ENCODE measurements at places on chromosomes 1 and 21. TPM values are rescaled to one million over a fixed set of nuclear protein-coding genes. Genes with fewer than 3 reads are reported as not detected.

Gene ASAP3
- 31.5 TPM for total RNA-seq

DNA sequence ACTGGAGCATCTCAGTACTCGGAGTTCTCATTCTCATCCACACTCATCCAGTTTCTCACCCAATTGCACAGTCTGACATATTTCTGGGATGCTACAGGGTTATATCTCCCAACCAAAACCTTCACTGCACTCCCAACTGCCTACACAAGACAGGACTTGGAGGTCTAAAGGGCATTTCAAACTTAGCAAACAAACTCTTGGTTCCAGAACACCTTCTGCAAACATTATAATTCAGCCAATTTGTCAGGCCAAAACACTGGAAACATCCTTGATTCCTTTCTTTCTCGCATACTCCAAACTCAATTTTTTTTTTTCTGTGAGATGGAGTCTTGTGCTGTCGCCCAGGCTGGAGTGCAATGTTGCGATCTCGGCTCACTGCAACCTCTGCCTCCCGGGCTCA, 7.9 kb downstream of the SLAMF1 start:
- no peak for ATAC-seq

Gene VANGL2
- total RNA-seq, result 12.3 TPM

GRCh38 chr1:168520052-168520751, 23.6 kb downstream of the XCL2 start:
- no peak for ATAC-seq

- no peak for ATAC-seq
Observed at GRCh38 chr1:173714441-173714758, 381 bp upstream of the KLHL20 start.

DNA sequence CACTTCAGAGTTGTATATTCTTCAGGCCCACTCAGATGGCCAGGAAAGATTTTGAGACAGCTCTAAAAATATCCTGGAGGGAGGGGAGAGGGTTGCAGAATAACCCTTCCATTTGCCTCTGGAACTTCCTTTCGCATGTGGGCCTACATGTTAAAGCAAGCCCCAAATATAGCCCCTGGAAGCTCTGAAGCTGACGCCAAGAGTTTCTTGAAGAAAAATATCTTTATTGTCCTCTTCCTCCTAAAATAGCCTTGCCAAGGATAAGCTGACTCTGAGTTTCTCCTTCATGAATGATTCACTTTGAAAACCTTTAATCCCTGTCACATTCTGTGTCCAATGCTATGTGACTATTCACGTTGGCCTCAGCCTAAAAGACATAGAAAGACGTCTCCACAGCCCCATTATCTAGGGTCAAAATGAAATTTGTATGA, 6.4 kb downstream of the C1orf116 start:
- peak; percentile 13 for ATAC-seq

- no peak for ATAC-seq
Observed at GRCh38 chr1:172203135-172203823, 217.2 kb upstream of the C1orf105 start.

Gene DMBX1
- total RNA-seq, result not detected
